ENCODE measurements at places on chromosomes 11 and 22.

DNA sequence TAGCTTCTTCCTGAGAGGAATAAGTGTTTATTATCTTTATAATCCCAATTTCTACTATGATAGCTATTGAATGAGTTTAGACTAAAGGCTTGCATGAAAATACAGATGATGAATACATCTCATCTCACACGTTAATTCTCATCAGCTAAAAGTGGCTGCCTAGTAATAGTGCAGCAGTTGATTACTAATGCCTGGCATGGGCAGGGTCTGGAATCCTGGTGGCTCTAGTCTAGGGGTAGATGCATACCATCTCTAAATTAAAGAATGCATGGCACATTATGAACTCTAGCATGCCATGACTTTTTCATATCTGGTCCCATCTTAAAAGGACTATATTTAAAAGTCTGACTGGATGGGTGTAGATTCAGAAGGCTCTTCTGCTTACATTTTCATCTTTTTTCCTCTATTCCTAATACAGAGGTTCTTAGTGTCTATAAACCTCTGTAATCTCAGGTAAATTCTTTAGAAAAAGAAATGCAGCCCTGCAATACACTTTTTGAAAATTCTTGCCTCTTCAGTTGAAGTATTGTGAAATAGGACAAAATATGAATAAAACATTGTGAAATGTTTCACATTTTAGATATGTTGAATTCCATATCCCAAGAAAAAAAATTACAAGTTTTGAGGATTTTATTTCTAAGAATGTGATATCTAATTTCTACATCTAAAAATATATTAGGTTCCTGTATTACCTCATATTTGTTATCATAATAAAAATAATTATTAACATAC lies 187.6 kb downstream of the C11orf87 start:
- DNase-seq: no peak

DNA sequence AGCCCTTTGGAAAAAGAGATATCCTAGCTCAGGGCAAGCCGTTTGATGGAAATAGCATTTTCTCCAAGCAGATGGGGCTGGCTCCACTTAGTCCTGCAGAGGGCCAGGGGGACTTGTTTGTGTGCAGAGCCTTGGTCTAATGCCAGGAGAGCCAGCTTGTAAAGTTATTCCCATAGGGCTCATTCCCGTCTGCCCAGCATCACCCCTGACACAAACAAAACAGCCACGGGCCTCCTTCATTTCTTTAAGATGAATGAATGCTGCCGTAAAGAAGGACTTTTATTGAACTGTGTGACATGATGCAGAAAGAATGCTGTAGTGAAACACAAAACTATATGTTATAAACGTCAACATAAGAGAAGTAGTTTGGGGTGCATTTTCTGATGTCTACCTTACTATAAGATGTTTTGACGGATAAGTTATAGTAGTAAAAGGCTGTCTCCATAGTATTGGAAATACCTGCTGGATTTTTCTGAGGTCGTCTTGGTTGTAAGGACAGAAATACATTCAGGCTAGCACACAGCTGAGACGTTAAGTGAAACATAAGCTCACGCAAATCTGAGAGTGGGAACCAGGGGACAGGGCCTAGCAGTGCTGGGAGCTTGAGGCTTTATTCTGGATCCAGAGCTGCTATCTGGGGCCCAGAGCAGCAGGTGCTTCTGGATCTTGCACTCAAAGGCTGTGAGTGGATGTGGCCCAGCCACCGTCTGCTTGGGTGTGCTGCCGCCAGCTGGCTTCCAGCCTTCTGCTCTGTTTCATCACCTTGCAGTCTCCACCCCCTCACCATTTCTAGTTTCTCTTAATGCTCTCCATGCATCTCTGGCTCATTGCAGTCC lies 53.3 kb downstream of the NCAM1 start:
- peak; percentile 17 for DNase-seq

- DNase-seq: no peak
Observed at GRCh38 chr22:17074648-17075002, 10.2 kb upstream of the IL17RA start.

GRCh38 chr11:102802341-102802740 lies 4.4 kb upstream of the MMP1 start:
- peak; percentile 72 for DNase-seq

DNA sequence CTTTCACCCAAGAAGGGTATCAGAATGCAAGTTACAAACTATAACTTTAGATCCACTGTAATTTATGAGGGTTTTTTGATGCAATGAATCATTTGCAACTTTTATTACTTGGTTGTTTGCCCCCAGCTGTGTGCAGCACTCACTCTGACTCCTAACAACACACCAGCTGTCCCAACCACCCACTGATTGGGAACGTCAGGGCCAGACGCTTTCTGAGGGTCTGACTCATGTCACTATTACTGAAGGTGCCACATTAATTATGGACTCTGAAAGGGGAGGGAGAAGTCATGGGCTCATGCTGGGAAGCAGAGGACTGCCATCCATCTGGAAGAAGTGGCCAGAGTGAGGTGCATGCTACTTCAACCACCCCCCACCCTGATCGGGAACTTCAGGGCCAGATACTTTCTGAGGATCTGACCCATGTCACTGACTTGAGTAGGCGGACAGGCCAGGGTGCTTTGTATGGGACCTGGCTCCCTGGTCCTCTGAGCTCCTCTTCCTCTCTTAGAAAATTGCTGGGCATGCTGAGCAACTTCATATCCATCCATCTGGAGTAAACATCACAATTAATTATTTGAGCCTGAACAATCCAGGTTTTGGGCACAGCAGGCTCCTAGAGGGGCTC lies 44.9 kb upstream of the DRD2 start:
- no peak for DNase-seq

GRCh38 chr11:2483426-2483825 lies 38.6 kb downstream of the KCNQ1 start:
- DNase-seq: peak; percentile 9

DNA sequence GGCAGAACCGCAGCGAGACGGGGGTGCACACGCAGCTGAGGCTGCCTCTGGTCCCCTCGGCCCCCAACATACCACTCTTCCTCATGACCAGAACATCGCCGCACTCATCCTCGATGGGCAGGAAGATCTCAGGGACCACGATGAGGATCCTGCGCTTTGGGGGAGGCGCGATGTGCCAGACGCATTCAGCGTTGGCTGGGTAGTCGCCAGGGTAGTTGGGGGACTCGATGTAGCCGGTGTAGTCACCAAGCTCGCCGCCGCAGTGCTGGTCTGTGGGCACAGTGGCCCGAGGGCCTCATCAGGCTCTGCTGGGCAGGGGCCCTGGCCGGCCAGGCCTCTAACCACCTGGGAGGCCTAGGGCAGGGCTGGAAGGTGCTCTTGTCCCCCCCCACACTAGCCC lies 23.0 kb upstream of the TTLL12 start:
- no peak for DNase-seq

GRCh38 chr11:19978668-19979518 lies 181.4 kb downstream of the DBX1 start:
- DNase-seq: peak; percentile 71

GRCh38 chr11:116513894-116514293 lies 258.9 kb downstream of the BUD13 start:
- DNase-seq: peak; percentile 35

DNA sequence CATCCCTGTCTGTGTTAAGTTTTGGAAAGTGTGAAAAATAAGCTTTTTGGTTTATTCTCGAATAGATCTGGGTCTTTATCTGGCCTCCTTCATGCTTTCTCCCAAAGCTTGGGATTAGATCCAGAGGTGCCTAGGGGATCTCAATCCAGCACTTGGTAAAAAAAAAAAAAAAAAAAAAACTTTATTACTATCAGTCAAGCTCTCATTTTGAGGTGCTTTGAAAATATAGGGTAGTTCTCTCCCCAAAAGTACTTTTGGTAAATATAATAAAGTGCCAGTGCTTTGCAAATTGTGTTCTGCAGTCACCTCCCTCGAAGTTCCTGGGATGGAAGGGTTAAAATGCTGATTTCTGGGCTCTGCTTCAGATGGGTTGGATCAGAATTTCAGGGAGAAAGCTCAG lies 15.5 kb upstream of the CEP295 start:
- no peak for DNase-seq

- DNase-seq: no peak
Observed at GRCh38 chr22:44591146-44591790, 93.2 kb upstream of the RTL6 start.

DNA sequence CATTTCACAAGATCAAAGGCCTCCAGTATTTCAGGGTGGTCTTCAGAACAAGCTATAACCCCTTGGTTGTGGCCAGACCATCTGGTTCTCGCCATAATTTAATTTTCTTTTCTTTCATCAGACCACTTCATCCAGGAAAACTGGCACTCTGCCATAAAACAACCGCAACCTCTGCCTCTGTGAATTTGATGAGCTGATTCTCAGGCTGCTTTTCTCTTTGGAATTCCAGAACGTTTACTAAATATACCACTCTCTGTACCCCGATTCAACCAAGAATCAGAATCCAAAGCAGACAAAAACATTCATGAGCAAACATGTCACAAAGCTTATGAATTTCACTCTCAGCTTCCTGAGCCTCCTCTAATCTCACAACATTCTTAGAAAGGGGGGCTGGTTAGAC lies 331.8 kb upstream of the SYN3 start:
- DNase-seq: no peak

- DNase-seq: no peak
Observed at GRCh38 chr22:43392385-43392989, 19.3 kb upstream of the MPPED1 start.

DNA sequence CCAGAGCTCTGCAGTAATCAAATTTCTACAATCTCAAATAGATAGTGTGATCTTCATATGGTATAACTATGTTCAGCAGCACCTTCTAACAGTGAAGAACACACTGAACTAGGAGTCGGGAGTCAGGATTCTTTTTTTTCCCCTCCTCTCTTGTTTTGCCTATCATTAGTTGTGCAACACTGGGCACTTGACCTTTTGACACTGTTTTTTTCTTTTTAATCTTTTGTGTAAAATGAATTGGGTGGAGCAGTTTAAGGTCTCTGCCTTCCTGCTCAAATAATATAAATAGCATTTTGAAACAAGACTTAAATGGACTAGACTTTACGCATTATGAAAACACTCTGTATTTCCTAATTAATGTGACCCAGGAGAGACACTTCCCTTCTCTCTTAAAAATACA lies 39.7 kb downstream of the CTSC start:
- no peak for DNase-seq

GRCh38 chr11:65502274-65502554 lies 3.4 kb downstream of the MALAT1 start:
- no peak for DNase-seq

DNA sequence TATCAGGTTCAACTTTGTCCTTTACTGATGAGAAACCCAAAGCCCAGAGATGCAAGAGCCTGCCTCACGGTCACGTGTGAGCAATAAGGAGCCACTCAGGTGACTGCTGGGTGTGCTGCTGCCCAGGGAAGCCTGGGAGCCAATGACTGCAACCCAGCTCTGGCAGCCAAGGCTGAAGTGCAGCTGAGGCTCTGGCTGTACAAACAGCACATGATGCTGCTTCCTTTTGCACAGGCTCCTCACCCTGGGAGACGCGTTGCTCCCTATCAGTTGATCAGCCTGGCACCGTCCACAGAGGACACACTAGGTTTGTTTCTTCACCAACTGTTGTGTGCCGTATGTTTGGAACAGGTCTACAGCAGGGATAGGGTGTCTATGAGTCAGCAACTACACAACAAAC lies 168.7 kb downstream of the EFCAB6 start:
- no peak for DNase-seq

GRCh38 chr11:123451183-123451781 lies 21.2 kb downstream of the GRAMD1B start:
- DNase-seq: no peak

- DNase-seq: no peak
Observed at GRCh38 chr11:117738246-117738957, 58.6 kb downstream of the DSCAML1 start.

- DNase-seq: peak; percentile 27
Observed at GRCh38 chr22:38845004-38845740, 1.3 kb upstream of the NPTXR start.
